ENCODE measurements at places on chromosomes 1 and 21.

DNA sequence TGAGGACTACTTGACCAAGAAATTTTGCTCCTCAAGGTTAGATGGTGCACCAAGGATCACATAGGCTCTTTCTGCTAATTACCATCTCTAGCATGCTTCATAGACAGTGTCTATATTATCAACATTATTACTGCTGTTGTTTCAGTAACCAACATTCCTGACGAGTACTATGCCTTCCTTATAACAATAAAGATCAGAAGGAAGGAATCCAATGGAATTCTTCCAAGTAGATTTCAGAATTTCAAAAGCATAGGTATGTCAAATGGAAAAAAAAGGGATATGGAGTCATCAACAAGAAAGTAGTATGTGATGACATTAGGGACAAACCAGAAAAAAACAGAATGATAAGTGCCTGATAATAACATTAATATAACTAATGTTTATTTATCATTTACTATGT, 39.6 kb upstream of the LPGAT1 start:
- DNase-seq = peak; percentile 35

- no peak for DNase-seq
Measured at GRCh38 chr1:199522338-199522737, 505.2 kb upstream of the NR5A2 start.

DNA sequence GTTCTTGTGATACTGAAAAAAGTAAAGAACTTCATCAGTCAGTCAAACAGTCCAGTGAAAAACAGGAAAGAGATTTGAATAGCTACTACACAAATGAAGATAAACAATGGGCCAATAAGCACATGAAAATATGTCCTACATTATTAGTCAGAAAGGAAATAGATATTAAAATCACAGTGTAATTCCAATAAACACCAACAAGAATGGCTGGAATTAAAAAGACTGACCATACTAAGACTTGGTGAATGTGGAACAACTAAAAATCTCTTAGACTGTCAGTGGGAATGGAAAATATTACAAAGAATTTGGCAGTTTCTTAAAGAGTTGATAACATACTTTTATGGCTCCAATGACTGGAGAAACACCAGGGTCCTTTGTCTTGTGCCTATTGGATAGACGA, 241.8 kb upstream of the USP24 start:
- DNase-seq = no peak

DNA sequence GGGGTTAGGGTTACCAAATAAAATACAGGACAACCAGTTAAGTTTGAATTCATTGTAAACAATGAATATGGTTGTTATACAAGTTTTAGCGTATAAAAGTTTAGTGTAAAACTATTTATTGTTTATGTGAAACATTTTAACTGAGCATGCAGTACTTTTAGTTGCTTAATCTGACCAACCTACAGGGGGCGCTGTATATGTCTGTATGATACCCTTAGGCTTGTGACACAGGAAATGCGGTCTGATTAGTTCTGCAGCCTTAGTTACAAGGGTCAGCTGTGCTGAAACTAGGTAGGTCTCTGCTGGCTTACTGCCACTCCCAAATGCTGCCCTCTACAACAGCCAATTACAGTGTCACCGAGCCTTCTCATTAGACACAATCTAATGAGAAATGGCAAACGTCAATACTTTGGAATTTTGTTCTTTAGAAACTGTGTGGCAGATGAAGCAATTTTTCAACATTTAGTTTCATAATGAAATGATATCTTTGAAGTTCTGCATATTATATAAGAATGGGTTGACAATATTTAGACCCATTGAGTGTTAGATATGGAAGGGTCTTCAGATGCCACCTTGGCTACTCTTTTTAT, 56.2 kb downstream of the NTNG1 start:
- DNase-seq = peak; percentile 29

GRCh38 chr1:9529190-9529589, 10.1 kb upstream of the SLC25A33 start:
- DNase-seq = peak; percentile 19

DNA sequence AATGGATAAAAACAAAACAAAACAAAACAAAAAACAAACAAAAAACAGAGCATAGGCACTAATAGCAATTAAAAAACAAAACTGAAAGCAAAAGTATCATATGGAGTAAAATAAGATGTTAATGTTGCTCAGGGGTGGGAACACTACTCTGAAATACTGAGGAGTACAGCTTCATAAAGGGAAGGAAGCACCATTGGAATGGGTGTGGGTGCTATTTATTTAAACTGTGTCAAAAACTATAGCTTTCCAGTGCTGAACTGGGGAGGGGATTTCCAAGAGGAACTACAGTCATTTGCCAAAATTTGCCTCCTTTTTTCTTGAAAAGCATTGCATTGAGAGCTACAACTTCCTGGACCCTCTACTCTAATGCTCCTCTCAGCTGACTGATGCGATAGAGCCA, 40.0 kb downstream of the SPTA1 start:
- DNase-seq = no peak

GRCh38 chr1:233355841-233356704, 28.5 kb downstream of the MAP3K21 start:
- no peak for DNase-seq

GRCh38 chr21:25171438-25171837, 435.8 kb downstream of the MRPL39 start:
- no peak for DNase-seq

GRCh38 chr1:212514782-212515181, 82.1 kb downstream of the NENF start:
- DNase-seq = no peak

GRCh38 chr1:243508943-243509342, 253.1 kb downstream of the SDCCAG8 start:
- no peak for DNase-seq

DNA sequence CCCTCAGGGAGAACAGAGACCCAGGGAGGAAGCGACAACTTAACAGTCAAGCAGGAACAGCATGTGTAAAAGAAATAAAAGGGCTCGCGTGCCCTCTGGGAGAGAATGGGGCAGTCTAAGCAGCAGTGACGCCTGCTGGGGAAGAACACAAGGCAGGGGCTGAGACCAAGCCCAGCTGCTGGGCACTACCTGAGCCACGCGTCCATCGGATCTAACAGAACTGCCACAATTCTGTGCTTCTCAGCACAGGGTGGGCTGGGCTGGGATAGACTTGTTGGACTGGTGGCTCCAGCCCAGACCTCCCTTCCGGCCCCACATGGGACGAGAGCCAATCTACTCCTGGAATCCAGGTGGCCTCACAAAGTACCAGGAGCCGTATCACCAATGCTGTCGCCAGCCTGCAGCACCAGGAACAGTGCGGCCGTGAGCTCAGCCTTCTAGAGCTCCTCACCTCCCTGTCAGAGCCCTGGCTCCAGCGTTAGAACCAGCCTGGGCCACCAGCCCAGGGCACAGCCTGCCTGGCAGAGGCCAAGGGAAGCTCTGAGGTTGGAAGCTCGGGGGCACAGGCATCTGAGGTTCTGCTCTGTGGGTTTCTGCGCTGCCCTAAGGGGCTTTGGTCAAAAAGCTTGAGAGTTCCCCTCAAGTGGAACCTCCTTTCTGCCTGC, 7.4 kb downstream of the LRRC47 start:
- no peak for DNase-seq

- no peak for DNase-seq
Measured at GRCh38 chr21:16372586-16372985, 642.8 kb downstream of the USP25 start.

DNA sequence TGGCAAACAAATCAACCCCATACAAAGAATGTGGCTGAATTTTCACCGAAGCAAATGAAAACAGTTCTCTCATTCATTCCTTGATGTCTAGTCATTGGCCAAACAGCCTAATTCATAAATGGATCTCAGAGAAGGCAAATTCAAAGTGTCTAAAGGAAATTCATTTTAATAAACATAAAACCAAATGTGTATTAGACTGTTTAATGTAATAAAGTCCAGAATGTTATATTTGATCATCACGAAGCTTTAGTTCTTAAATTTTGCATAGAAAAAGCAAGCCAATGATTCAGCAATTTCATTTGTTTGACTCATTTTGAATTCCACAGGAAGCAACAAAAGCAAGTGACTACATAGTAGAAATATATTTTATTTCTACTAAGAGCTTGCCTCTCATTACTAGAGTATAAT, 379.2 kb upstream of the ADAMTS5 start:
- DNase-seq = peak; percentile 61

DNA sequence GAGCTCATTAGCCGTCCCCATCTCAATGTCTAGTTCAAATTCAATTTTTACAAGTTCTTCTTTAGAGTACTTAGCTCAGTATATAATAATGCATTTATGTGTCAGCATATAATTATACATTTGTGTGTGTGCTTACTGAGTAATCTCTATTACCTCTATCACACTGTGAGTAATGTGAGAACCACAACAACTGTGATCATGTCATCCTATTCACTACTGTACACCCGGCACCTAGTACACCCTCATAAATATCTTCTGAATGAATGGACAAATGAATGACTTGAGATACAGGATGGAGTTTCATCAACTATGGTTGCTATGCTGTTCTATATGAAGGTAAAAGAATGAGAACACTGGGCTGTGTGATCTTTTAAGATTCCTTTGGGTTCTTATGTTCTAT, 124.0 kb downstream of the GPATCH2 start:
- DNase-seq = no peak

- DNase-seq = no peak
Measured at GRCh38 chr1:52925571-52926005, 1.5 kb upstream of the SCP2 start.

- no peak for DNase-seq
Measured at GRCh38 chr1:229456016-229456415, 22.1 kb upstream of the ACTA1 start.

GRCh38 chr1:177880339-177880891, 89.4 kb downstream of the SEC16B start:
- DNase-seq = no peak

- no peak for DNase-seq
Measured at GRCh38 chr1:157702308-157702825, 1.8 kb upstream of the FCRL3 start.

DNA sequence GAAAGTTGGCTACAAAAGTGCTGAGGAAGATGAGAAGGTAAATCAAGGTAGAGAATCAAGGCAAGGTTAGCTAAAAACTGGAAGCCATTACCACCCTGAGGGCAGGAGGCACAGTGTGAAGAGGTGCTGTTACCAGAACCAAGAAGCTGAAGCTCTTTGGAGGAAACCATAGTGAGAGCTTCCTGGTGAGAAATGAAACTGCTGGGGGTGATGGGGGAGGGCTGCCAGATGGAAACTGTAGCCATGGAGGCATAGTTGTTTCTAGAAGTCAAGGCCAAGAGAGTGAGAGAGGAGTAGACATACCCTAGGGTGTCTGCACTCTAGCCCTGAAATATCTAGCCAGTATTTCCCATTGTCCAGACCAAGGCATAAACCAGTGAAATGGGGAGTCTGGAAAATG, 28.7 kb downstream of the IFI44 start:
- DNase-seq = no peak

DNA sequence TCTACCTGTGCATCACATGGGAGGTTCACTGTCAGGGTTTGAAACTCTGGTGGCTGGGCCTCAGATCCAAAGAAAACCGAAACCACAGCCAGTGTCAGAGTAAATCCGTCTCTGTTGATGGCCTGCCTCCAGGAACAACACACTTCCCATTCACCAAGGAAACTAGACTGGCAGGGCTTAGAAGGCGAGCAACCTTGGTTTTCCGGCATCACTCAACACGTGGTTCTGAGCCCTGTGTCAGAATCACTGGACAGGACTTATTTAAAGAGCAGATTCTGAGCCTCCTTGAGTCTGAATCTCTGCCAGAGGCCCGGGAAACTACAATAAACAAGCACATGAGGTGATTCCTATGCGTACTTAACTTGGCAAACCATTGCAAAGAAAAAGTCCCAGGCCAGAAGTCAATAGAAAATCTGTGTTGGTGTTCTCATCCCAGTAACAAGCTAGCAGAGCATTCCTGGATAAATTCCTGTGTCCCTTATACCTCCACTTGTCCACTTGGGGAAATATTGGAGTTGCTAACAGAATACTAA, 70.0 kb downstream of the KCTD3 start:
- no peak for DNase-seq

GRCh38 chr1:67801903-67802302, 31.4 kb downstream of the GNG12 start:
- no peak for DNase-seq

DNA sequence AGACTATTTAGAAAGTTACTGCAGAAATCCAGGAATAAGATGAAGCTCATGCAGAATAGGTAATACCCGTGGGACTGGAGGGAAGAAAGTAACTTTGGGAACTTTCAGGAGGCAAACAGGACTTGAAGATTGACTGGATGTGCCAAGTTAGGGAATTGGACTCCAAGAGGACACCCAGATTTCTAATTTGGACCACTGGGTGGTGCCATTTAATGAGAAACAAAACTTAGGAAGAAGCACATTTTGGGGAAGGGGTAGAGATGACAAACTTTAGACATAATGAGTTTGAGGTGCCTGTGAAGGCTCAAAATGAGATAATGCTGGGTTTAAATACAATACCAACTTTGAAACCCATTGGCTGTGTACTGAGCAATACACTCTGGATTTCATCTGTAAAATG, 3.3 kb upstream of the B4GALT3 start:
- DNase-seq = peak; percentile 56

DNA sequence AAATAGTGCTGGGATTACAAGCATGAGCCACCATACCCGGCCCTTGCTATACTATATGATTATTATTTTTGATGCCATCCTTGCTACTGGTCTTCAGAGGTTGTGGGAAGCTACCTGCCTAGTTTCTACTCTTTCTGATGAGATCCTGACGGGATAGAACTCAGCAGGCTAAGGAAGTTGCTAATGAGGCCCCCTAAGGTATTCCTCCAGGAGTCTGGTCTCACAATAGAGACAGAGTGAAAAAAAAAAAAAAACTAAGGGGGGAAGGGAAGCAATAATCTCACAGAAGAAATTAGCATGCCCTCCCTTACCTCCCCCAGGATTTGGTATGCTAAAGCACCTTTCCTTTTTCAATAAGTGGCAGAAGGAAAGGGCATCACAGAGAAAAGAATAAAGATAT, 17.6 kb downstream of the INTS3 start:
- DNase-seq = no peak

DNA sequence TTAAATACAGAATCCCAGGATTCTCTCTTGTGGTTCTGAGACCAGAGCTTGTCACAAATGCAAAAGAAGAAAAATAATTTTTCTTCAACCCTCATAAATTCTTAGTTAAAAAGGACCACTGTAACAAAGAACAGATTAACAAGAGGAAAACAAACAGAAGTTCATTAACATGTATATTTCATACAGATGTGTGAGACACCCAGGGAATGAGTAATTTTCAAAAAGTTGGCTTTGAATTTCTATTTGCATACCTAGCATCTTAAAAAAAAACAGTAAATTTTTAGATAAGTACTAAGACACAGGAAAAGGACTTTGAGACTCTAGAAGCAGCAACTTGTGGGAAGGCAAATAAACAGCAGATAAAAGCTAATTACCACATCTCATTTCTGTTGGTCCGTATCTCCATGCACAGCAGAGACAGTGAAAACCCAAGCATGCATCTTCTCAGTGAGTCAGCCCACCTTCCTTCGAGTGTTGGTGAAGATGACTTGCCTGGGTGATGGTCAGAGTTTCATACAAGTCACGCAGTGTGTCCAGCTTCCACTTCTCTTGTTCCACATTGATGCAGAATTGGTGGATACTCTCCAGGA, 399.9 kb upstream of the ADAMTS5 start:
- DNase-seq = no peak

GRCh38 chr1:200862713-200863415, 9.9 kb upstream of the GPR25 start:
- DNase-seq = peak; percentile 23

All from foreskin fibroblast (primary cell).